ENCODE measurements at places on chromosomes 5 and 9.

- no peak for DNase-seq
Measured at GRCh38 chr9:82252116-82252515, 263.5 kb downstream of the SPATA31D1 start.

GRCh38 chr9:86902586-86902985 is 44.7 kb downstream of the GAS1 start:
- DNase-seq: no peak

DNA sequence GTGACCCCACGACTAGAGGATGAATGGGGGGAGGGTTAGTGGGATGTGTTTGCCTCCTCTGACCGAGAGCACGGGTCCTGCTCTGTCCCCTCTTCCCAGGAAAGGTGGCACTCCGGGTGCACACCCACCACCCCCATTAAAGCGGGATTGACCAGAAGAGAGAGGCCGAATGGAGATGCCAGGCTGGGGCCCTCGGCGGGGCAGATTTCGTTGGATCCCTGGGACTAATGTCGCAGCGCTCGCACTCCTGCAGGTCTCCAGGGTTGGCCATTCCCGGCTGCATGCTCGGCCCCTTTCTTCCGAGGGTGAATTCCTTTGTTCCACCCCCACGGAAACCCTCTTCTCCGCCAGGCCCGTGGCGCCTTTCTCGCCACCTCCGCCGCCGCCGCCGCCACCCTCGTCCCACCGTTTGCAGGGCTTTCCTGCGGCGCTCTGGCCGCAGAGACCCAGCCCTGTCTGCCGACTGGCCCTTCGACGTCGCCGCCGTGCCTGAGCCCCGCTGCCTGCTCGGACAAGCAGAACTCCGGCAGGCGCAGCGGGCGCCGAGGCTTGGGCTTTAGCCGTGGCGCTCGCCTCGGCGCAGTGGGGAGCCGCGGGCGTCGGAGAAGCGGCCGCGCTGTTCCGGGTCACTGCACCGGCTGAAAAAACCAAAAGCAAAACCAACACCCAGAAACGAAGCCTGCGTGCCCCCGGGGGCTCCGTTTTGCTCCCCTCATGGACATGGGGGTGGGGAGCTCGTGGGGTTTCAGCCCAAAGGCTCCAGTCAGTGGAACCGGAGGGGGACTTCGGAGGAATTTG is 11.8 kb downstream of the LMX1B start:
- no peak for DNase-seq

DNA sequence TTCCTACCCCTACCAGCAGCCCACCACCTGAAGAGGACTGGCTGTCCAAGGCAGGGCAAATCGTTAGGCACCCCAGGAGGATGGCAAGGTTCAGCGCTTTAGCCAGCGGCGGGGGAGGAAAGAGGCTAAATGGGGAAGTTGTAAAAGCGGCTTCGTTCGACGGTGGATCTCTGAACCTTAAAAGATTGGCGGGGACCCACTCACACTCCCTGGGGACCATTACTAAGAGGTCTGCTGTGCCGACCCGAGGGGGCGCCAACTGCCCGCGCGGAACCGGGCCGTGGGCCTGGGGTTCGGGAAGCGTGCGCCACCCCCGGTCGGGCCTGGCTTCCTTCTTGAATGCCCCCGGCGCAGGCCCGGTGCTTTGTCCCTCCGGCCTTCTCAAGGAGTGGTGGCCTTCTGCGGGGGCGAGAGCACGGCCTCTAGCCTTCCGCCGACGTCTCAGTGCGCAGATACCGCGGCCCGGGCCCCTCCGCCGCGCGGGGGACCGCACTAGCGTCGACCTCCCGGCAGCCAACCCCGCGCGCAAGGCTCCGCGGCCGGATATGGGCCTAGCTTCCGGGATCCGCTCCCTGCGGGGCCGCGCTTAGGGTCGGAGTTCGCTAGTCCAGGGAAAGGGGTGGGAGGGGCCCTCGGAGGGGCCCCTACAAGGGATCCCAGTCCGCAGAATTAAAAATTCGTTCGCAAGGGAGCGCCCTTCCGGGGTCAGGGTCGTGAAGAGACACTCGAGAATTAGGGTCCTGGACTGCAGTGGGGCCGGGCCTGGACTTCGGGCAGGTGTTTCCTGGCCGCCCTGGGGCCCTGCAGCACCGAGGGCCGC is 10.5 kb downstream of the NR2F1-AS1 start:
- no peak for DNase-seq

DNA sequence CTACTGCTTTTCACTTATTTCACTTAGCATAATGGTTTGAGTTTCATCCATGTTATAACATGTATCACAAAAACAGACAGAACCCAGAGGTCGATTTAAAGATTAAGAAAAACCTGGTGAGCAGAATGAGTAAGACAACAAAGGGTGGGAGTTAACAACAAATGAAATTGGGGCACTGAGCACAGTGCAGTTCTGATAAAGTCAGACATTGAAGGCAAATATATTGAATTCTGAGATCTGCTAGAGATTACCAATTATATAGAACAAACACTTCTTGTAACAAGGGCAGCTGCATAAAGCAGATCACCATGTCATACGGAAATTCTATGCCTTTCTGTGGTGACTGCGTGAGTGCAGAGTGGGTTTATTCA is 517.3 kb upstream of the RORB start:
- DNase-seq: no peak

DNA sequence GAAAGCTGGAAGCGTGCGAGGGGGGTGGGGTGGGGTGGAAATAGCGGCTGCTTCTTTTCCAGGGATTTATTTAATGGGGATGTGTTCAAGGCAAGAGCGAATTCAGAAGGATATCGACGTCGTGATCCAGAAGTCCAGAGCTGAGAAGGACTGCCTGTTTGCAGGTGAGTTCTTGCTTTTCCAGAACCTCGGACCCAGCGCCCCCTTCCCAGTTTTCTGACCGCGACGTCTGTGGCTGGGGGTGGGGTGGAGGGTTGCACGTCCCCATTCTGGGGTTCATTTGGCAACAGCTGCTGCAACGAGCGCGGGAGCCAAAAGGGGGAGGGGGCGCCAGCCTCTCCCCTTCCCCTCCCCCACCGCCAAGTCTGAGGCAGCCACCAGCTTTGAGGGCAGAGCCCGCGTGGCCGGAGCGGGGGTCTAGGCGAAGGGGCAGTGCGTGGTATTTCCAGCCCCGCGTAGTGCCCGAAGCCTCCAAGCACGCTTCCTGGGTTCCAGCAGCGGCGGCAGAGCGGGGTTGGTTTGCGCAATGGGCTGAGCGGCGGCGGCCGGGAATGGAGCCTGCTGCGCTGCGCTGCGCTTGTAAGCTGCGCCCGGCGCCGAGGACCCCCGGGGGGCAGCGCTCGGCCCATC is 701 bp downstream of the PARP8 start:
- peak; percentile 33 for DNase-seq

GRCh38 chr5:98474782-98475181 is 298.7 kb upstream of the RGMB start:
- no peak for DNase-seq

DNA sequence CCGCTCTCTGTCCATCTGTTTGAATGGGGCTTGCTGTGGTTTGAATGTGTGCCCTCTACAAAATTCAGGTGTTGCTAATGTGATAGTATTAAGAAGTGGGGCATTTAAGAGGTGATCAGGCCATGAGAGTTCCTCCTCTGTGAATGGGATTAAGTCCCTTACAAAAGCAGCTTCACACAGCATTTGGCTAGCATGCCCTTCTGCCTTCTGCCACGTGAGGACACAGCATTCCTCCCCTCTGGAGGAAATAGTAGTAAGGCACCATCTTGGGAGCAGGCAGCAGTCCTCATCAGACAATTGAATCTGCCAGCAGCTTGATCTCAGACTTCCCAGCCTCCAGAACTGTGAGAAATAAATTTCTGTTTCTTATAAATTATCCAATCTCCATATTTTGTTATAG is 540.2 kb downstream of the CSNK1G3 start:
- DNase-seq: no peak

- peak; percentile 53 for DNase-seq
Measured at GRCh38 chr5:150778517-150779396, at the start of gene SMIM3. Gene SMIM3 (plus strand): TSS chr5:150778757. CDS start chr5:150795441, 16,684 bp downstream.

DNA sequence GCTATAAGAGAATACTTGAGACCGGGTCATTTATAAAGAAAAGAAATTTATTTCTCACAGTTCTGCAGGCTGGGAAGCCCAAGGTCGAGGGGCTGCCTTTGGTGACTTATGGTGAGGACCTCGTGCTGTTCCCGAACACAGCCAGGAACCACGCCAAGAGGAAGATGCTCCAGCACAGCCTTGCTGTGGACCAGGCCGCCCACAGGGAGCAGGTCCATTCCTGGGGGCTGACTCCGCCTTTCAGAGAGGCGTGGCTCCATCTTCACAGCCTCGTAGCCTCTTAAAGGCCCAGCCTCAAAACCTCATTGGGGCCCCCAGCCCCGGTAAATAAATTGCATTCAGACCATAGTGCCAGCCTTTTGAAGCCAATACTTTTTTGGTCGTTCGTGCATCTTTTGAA is 93.5 kb upstream of the CACNA1B start:
- DNase-seq: no peak

DNA sequence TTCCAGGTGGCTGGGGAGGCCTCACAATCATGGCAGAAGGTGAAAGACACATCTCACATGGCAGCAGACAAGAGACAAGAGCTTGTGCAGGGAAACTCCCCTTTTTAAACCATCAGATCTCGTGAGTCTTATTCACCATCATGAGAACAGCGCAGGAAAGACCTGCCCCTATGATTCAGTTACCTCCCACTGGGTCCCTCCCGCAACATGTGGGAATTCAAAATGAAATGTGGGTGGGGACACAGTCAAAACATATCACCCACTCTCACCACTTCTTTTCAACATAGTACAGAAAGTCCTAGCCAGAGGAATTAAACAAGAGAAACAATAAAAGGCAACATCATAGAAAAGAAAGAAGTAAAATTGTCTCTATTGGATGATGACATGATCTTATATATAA is 223.4 kb upstream of the SLC24A2 start:
- DNase-seq: no peak

DNA sequence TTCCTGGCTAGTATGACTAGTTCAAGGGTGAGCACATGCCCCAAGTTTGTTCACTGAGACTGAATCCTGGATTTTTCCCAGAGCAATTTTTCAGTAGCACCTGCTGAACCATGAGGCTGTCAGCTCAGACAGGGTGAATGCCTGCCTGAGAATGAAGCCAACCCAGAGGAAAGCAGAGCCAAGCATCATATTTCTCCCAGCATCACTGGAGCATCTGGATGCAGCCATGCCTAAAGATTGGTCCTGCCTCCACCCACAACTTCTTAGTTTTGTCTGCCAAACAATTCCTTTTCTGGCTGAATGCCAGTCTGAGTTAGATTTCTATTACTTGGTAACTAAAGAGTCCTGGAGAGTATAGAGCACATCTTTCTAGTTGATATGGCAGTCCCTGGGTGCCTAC is 343.6 kb downstream of the CSNK1G3 start:
- DNase-seq: no peak

DNA sequence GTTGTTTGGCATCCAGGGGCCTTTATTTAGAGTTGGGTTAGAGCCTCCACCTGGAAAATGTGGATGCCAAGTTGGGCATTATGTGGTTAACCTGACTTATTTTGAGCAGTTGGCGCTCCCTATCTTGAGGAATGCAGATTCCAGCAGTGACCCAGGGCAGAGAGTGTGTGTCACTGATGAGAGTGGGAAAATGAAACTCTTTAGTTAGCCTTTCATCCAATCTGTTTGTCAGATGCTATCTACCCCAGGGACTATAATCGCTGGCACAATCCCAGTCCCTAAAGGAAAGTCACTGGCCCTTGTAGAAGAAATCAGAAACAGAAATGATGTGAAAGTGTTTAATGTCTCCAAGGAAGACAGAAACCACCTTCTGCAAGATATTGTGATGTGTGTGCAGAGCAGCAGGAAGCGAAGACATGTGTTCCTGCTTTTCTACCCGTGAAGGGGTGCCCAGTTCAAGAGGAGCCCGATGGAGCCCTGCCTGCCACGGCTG is 10.2 kb upstream of the STING1 start:
- no peak for DNase-seq

GRCh38 chr9:112487799-112488340 is 1.2 kb downstream of the KIAA1958 start:
- DNase-seq: peak; percentile 48

DNA sequence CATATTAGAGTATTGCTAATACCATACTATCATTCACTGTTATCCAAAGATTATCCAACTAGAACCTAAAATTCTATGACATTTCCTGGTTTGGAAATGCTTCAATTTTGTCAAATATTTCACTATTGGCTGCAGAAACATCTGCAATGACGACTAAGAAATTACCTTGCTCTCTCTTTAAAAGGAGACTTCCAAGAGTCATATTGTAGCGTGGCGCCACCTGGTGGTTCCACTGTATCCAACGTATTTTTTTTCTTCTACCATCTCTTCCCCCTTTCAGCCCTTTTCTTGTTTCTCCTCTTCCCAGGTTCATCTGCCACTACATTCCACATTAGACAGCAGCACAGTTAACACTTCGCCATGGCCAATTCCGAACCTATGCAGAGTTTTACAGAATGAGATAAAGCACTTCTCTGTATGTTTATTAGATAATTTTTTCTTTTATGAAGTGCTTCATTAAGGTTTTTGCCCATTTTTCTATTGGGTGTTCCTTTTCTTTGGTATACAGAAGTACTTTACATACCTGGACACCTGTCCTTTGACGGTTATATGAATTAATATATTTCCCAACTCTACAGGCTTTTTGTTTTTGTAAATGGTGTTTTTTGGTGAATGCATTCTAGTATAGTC is 153.5 kb downstream of the CDC42SE2 start:
- peak; percentile 81 for DNase-seq

DNA sequence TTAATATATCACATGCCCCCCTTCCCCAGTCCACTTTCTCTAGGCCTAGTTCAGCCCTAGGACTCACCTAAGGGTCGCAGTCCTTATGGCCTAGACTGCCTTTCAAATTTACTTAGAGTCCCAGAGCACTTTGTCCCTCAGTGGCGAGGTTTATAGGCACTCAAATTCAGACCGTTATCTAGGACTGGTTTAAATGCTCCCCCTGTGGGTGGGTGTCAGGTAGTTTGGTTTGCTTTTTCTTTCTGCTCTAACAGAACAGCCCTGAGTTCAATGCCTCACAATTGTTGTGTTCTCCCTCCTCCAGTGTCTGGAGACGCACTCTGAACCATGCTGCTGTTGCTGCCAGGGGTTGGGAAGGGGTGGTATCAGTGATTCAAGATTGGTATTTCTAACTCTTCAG is 317.1 kb downstream of the MAT2B start:
- no peak for DNase-seq

DNA sequence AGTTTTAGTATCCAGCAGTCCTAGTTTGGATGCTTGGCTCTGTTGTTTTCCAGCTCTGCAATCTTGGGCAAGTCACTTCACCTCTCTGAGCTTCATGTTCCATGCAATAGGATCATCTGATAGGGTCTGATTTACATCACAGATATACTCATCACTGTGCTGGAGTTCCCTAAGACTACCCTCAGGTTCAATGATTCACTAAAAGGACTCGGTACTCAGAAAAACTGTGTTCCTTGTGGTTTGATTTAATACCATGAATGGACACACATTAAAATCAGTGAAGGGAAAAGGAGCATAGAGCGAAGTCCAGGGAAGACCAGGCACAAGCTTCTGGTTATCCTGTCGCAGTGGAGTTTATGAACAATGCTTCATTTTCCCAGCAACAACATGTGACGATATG is 119.9 kb upstream of the EFNA5 start:
- DNase-seq: no peak

Data from midbrain (tissue), 1 donor.